Sciatic nerve (tissue), 2 donors: ENCODE measurements at places on chromosomes 7 and 10. TPM values are rescaled to one million over a fixed set of nuclear protein-coding genes. Genes with fewer than 3 reads are reported as not detected.

ZFAND4 gene
- total RNA-seq, result 15.0 TPM

KCND2 gene
- total RNA-seq, result 0.40 TPM

IFIT1B gene
- 6.3 TPM for total RNA-seq

NUP42 gene
- total RNA-seq, result 26.6 TPM

AKR1C8 gene
- total RNA-seq, result 0.94 TPM

PROSER2 gene
- 23.7 TPM for total RNA-seq

DNA sequence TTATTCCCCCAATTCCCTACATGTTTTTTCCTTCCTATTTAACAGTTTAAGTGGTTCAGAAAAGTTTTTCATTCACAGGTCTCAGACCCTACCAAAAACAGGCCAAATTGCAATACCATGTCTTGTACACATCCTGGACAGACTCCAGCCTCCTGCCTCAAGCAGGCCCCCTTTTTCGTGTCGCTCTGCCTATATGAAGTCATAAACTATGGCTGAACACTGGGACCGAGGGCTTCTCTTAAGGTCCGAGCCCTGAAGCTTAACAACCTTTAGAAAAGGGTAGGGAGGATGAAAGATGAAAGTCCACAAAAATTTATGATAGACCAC, 1.4 kb downstream of the FBXW4 start:
- no peak for DNase-seq

- DNase-seq, result no peak
These were observed 168.6 kb downstream of the LRMDA start for GRCh38 chr10:75599875-75600648.

DNA sequence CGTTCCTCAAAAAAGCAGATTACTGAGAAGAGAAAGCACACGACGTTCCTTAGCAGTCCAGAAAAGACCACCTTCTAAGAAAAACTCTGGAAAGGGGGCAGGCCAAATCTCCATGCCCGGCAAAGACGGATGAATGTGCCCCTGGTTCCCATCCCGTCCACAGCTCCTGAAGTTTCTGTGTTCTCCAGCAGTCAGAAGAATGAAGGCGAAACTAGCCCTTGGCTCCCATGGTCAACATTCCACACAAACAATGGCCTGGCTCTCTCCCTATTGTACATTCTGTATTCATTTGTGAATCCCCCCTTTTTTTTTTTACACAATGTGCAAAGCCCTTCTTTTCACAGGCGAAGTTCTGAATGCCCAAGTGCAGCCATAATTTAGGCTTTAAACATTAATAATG, 5.3 kb downstream of the CTBP2 start:
- DNase-seq, result no peak

DNA sequence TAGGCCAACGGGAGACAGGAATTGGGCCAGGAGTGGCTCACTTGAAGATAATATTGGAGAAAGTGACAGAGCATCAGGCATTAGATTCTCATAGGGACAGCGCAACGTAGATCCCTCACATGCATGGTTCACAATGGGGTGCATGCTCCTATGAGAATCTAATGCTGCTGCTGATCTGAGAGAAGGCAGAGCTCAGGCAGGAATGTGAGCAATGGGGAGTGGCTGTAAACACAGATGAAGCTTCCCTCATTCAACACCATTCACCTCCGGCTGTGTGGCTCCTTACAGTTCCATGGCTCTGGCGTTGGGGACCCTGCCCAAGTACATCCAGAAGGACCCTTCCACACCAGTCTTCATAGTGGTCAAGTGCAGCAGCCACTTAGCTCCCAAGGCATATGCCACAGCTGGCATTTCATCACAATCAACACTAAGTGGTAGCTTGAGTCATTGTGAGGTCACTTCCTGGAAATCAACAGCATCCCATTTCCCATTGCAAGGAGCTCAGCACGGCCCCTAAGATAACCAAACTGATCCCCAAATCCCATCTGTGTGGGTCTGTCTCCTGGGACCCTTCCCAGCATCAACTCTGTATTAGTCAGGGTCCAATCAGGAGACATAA, 174.5 kb downstream of the TPST1 start:
- DNase-seq, result no peak

DNA sequence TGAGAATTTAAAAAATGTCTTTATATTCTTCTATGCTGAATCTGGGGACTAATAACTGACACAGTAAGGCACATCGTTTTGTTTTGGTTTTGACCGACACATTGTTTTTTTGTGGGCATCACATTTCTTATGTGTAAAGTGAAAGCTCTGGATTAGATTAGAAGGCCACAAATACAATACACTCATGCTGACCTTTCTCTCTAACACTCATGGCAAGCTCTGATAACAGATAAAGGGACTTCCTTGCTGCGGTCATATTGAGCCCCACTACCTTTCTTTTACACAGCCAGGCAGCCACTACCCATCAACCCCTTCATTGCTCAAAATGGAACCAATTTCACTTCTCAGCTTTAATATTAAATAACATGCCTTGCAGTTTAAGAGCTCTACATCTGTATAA, 26.0 kb downstream of the PPP1R3A start:
- DNase-seq, result no peak

GRCh38 chr10:3668966-3669330, 116.1 kb downstream of the KLF6 start:
- no peak for DNase-seq

DNA sequence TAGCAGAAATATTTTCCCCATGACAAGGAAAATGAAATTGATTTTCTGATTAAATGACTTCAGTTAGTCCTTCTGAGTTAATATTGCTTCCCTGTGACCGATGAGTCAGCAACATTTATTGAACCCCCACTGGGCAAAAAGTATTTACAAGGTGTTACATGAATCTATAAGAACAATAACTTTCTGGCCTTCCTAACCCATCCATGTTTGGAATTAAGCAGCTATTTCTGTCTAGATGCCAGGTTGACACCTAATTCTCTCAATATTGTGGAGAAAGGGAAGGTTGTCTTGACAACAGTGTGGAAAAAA, 112.9 kb upstream of the JAZF1 start:
- DNase-seq, result no peak

- no peak for DNase-seq
These were observed 621 bp upstream of the CAV1 start for GRCh38 chr7:116524221-116524608.

GRCh38 chr10:132728741-132729140, 57.2 kb downstream of the NKX6-2 start:
- DNase-seq, result no peak

- DNase-seq, result no peak
These were observed 1083.9 kb downstream of the SORCS3 start for GRCh38 chr10:105725007-105725406.

GRCh38 chr7:73721377-73721817, 1.9 kb upstream of the STX1A start:
- no peak for DNase-seq

- no peak for DNase-seq
These were observed 308.0 kb upstream of the KCND2 start for GRCh38 chr7:119964788-119965542.

DNA sequence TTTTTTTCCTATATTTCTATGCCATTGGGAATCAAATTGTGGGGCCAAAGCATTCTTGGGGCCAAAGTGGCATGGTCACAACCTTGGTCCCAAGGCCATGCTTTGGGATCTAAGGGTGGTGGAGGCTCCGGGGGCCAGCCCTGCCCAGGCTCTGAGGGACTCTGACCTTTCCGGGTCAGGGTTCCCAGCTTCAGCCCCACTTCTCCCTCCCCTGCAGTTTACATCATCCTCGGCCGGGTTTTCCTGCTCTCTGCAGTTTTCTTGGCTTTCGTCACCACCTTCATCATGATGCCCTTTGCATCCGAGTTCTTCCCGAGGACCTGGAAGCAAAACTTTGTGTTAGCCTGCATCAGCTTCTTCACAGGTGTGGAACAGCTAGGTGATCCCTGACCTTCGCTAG, 8.5 kb downstream of the TMEM225B start:
- no peak for DNase-seq

DNA sequence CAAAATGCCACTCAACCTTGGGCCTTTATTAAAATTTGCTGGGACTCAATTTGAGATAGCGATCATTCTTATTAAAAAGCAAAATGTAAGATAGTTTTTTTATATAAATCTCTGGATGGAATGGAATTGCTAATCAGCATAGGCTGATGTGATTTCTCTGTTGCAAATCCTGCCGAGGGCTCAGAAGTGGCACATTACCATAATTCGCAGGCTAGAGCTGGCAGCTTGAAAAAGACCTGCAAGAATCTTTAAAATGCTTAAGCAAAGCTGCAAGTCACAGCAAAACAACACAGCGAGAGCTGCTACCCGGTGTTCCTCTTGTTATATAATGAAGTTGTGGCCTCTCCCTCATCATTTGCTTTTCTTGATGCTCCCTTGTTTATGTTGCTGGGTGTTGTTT, 448.1 kb downstream of the GATA3 start:
- DNase-seq, result no peak

- no peak for DNase-seq
These were observed 633.2 kb downstream of the ACTR3B start for GRCh38 chr7:153392726-153393125.

DNA sequence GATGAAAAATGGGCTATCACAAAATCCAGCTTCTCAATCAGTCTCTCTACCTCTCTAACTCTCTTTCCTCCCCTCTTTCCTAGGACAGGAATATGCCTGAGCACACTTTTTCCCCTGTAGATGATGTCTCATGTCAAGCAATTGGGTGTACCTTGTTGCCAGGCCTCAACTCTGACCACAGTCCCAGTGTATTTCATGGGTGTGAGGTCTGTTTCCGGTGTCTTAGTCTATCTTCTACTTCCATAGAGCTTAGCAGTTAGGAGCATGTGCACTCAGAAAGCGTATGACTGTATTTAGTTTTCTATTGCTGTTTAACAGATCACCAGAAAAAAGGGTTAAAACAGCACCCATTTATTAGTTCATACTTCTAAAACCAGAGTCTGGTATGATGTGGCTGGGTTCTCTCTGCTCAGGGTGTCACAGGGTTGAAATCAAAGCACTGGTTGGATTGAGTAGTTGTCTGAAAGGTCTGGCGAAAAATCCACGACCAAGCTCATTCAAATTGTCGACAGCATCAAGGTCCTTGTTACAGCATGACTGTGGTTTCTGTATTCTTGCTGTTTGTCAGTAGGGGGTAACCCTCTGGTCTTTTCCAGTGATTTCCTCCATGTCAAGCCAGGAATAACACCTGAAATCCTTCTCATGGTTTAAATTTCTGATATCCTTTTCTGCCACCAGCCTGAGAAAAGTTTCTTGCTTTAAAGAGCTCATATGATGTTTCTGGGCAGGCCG, 130.0 kb downstream of the THSD7A start:
- DNase-seq, result no peak

DNA sequence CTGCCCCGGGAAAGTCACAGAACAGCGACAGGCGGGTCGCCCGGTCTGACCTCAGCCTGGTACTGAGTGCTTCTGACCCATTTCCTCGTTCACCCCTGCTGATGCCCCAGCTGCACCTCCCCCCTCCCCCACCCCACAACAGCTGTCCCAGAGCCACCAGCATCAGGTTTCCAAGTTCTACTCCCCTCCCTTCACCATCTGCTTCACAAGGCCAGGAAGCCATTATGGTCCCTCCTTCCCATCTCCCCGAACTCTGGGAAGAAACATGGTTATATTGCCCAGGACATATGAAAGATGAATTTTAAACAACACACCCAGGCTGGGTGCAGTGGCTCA, 301.9 kb upstream of the GALNT17 start:
- no peak for DNase-seq

- no peak for DNase-seq
These were observed 186.0 kb downstream of the SEMA3D start for GRCh38 chr7:85000735-85001350.

DNA sequence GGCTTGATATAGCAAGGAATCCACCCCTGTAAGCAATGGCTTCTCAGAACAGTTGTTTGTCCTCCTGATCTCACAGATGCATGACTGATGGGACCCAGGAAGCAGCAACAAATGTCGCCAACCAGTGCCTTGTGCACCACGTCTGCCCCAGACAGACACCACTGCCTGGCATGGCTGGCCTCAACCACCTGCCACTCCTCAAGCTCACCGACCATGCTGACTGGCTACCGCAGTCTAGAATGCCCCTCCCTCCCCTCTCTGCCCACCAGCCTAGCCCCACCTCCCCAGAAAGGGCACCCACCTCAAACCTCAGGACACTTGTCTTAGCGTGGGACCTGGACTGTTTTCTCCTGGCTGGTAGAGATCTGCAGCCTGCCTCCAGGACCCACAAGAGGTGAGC, 24.0 kb downstream of the LRRC20 start:
- DNase-seq, result no peak

DNA sequence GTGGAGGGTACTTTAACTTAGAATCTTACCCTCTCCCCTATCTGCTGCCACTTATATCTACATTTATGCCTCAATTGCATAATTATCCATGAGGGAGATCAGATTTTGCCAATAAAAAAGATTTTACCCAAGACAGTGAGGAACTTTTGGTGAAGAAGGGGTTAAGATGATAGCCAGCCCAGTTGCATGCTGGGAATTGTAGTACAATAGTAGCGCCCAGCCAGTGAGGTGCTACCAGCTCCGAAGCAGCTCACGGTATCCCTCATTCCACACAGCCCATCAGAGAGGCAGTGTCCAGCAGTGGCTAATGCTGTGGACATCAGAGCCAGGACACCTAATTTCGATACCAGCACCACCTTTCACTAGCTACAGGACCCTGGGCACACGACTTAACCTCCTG, 5.9 kb upstream of the LGI1 start:
- no peak for DNase-seq

DNA sequence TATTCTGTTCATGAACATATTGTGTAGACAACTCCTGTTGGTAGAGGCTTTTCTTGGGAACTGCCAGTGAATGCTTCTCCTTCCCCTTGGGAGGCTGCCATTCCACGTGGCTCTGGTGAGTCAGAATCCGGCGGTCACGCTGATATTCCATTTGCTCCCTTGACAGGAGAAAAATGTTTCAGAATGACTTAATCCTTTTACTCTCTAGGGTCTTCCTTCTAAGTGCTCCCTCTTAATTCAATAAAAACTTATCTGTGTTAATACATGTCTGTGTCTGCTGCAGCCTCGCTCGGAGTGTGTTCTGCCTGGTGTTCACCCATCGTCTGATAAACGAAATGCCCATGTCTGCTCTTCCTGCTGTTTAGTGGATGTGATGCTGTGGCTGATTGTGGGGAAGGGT, 278.6 kb downstream of the ARHGAP12 start:
- peak; percentile 88 for DNase-seq

- no peak for DNase-seq
These were observed 33.1 kb upstream of the EGFR start for GRCh38 chr7:54985426-54986330.

DNA sequence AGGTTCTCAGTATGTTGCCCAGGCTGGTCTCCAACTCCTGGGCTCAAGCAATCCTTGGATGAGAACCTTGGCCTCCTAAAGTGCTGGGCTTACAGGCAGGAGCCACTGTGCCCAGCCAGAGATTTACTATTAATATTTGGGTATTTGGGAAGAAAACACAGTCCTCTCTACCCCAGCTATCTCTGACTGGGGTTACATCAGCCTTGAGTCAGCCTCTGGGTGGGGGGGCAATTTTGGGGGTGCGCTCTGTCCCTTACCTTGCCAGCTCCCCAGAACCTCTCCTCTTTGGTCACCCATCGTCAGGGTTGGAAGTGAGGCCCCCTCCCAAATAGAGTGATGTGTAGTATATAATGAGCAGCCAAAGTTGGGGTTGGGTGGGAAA, 1.8 kb downstream of the MLXIPL start:
- no peak for DNase-seq
